Activated CD4-positive, alpha-beta T cell treated with anti-CD3 and anti-CD28 coated beads for 36 hours (primary cell): ENCODE measurements at places on chromosomes 7 and 10. TPM values are rescaled to one million over a fixed set of nuclear protein-coding genes. Genes with fewer than 3 reads are reported as not detected.

Gene UCN3
- total RNA-seq: not detected

Gene HHEX
- not detected for total RNA-seq

GRCh38 chr10:47042199-47042473 lies 130.9 kb downstream of the PTPN20 start:
- no peak for DNase-seq
- no peak overlapping the region for H3K4me3 ChIP-seq
- no peaks in the 10 kb centered on the region for H3K36me3 ChIP-seq
- H3K4me1 ChIP-seq: no peaks in the 10 kb centered on the region

DNA sequence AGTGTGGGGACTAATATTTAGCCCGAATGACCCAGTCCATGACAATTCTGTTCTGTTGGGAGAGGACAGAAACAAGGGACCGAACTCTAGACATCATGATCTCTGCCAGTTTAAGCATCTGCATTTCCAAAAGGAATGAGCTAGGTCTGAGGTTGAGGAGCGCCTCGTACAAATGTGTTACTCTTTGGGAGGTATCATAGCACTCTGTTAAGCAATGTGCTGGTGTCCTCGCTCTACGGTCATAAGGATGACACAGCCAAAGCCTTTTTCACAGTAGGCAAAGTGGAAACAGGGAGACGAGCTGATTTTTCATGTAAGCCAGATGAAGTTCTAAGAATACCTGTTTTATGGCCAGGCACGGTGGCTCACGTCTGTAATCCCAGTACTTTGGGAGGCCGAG lies 15.4 kb upstream of the CCDC3 start:
- H3K27me3 ChIP-seq: peaks cover 10% of the 10 kb centered on the region
- no peak overlapping the region for H3K27ac ChIP-seq
- DNase-seq: no peak
- no peak overlapping the region for H3K4me3 ChIP-seq

GRCh38 chr10:125982260-125982948 lies 86.0 kb downstream of the FANK1 start:
- no peaks in the 10 kb centered on the region for H3K4me1 ChIP-seq
- no peaks in the 10 kb centered on the region for H3K36me3 ChIP-seq
